ENCODE measurements at places on chromosomes 12 and 14.

DNA sequence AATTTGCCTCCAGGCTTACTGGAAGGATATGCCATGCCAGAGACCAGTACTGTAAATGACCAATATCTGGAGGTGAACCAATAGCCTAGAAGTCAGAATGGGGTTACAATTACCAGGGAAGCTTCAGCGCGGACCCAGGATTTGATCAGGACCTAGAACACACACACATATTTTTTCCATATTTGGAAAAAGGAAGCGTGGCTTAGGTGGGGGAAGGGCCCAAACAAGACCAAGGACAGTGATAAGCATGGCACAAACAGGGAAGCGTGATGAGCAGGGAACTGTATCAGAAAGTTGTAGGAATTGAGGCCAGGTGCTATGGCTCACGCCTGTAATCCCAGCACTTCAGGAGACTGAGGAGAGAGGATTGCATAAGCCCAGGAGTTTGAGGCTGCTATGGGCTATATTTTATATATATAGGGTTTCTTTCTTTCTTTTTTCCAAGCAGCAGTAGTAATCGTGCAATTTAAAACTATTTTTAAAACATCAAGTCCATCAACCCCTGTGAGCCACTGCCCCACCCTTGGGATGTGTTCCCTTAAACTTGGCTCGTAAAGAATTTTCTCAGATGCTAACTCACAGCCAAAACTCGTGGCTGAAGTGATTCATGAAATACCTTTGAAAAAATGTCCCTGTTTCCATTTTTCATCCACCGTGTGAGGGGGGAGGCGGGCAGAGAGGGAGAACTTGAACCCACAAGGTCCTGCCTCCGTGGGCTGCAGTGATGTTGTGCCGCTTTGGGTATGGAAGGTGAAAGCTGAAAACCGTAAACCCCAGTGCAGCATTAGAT lies 16.7 kb downstream of the HRK start:
- DNase-seq, result no peak

- DNase-seq, result peak; percentile 85
These were observed 172.3 kb downstream of the NDUFA12 start for GRCh38 chr12:94831081-94831751.

DNA sequence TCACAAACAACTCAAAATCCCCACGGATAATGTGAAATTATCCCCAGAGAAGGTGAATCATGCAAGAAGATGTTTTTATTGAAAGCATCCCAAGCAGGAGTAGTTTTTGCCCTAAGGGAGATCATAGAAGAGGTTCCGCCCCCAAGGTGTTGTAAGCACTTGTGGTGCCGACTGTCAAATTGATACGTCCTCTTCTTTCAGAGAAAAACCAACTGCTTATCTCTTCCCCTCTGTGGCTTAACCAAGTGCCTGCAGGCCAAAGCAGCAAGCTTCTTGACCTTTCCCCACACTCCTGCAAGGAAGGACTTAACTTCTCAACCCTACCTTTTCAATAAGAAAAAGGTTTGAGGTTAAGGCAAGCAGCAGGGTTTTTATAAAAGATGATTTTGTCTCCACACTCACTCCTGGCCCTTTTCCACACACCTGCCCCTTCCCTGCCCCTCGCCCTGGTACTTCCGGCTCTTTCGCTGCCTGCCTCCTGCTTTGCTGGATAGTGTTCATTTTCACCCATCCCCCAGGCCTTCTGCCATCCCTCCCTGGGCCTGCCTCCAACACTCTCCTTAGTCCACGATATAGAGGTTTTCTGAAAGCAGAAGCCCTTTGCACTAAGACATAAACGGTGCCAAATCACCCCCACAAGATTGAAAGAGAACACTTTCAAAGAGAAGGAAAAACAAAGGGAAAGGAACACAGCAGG lies 114.5 kb downstream of the EGLN3 start:
- DNase-seq, result no peak

- no peak for DNase-seq
These were observed 798.8 kb downstream of the SLC16A7 start for GRCh38 chr12:60394665-60395064.

- no peak for DNase-seq
These were observed 1.4 kb upstream of the CNOT2 start for GRCh38 chr12:70241845-70242244.

- DNase-seq, result no peak
These were observed 55.8 kb downstream of the TPCN1 start for GRCh38 chr12:113276946-113277500.

DNA sequence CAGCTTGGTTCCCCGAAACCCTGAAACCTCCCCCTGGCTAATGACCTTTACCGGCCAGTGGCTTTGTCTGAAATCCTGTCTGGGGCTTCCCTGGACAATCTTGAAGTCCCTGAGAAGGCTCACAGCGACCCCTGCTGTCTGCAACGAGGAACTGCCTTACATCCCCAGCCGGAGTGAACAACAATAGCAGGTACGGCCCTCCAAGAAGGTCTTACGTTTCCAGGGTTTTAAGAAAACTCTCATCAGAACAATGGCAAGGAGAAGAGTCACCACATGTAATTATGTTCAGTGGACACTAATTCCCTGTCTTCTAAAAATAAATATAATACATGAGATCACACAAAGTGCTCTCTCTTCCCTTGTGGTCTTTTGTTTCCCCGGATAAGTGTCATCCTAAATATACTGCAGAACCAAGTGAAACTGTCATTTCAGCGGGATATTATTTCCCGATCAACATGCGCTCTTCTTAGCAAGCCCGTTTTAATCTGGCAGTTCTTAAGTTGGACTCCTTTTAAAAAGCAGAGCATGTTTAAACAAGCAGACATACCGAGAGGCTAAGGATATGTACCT lies 53.3 kb downstream of the RBM19 start:
- DNase-seq, result peak; percentile 53

DNA sequence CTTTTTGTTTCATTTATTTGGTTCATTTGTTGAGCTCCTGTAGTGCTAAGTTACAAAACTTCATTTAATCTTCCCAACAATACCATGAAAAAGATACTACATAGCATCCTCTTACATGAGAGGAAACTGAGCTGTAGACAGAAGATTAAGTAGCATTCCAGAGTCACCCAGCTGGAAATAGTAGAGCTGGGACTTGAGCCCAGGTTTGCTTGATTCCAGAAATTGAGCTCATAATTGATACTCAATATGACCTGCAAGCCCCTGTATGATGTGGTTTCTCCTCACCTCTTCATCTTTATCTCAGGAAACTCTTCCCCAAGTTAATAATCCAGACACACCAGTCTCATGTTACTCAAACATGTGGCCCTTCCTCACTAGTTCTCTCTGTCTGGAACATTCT lies 87.0 kb upstream of the DAAM1 start:
- no peak for DNase-seq

DNA sequence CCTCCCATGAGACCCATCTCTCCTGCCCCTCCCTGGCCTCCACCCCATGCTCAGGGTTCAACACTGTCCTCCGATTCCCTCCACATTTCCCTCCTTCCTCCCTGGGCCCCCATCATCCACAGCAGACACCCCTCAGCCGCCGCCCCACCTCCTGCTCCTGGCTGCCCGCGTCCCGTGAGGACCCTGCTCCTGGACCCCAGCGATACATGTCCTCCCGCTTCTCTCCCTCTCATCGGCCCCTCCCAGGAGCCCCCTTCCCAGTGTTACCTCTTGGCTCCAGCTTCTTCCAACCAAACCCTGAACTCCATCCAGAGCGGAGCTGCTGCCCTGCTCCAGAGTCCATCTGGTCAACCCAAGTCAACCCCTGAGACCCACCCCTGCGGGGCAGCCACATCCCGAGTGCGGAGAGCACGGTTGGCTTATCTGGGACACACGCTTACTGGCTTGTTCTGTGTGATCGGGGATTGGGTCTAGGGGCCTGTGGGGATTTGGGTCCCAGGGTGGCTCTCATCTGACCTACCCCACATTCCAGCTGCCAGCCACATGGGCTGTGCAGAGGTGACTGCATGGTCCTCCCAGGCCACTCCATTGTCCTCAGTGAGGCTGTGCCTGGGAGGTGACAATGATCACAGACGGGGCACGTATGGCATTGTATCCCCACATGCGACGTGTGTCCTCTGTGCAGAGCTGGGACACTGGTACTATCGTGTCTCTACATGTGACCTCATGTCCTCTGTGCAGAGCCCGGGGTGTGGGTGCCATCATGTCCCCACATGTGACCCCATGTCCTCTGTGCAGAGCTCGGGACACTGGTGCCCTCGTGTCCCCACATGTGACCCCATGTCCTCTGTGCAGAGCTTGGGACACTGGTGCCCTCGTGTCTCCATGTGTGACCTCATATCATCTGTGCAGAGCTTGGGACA lies 333.6 kb downstream of the ADGRD1 start:
- DNase-seq, result no peak

DNA sequence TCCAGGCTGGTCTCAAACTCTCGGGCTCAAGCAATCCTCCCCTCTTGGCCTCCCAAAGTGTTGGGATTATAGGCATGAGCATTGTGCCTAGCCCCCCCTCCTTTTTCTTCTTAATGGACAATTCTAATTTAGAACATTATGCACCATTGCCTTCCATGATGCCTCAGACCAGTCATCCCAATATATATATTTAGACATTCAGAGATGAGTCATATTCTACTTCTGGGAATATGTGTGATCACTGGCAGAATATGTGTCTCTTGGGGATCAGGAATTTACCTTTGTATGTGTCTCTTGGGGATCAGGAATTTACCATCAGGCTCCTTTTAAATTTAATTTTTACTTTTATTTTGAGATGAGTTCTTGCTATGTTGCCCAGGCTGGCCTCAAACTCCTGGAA lies 7.5 kb upstream of the CCDC177 start:
- no peak for DNase-seq

- no peak for DNase-seq
These were observed 85.0 kb downstream of the KIF26A start for GRCh38 chr14:104223101-104224041.

DNA sequence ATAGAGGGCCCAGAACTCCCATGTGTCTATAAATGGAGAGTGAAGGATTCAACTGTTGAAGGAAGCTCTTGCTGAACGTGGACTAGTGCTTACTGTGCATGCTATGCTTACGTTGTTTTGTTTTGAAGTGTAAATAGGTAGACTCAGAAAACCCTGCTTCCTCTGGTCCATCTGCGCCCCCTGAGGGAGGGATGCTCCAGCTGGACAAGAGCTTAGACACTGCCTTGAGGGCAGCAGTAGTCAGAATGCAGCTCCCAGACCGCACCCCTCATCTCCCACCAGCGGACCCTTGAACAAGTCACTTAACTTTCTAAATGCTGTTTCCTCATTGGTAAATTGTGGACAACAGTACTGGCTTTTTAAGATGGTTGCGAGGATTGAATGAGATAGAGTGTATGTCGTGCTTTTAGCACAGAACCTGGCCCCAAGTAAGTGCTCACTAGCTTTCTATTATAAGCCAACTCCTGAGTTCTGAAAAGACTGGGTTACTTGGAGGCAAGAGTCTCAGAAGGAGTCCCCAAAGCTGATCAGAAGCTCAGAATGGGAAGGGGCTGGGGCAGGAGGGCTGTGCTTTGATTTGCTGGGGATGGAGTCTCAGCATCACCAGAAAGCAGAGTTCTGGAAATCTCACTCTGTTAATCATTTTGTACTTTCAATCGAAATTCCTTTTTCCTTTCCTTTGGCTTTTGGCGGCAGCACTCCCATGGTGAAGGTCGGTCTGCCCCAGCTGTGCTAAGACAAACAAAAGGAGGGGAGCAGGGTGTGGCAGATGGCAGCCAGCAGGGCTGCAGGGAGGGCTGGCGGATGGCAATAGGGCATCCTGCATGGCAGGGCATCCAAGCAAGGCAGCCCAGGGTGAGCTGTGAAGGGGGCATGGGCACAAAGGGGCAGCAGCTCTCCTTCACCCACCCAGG lies 15.6 kb downstream of the AGAP2 start:
- DNase-seq, result no peak

GRCh38 chr12:4829793-4830162 lies 79.9 kb upstream of the KCNA1 start:
- DNase-seq, result no peak

GRCh38 chr14:84003346-84003745 lies 1526.6 kb upstream of the FLRT2 start:
- no peak for DNase-seq

GRCh38 chr14:69895109-69895508 lies 15.9 kb downstream of the SMOC1 start:
- DNase-seq, result no peak

- DNase-seq, result no peak
These were observed 35.5 kb upstream of the SFSWAP start for GRCh38 chr12:131675126-131676080.
